ENCODE measurements at places on chromosomes 4 and X. TPM values are rescaled to one million over a fixed set of nuclear protein-coding genes. Genes with fewer than 3 reads are reported as not detected.

TMPRSS11F gene
- not detected for total RNA-seq

NUDT9 gene
- total RNA-seq: 14.3 TPM

CYBB gene
- total RNA-seq: not detected

PPP4R3C gene
- not detected for total RNA-seq

ARHGAP36 gene
- total RNA-seq: not detected

STATH gene
- not detected for total RNA-seq

ADAMTS3 gene
- 0.84 TPM for total RNA-seq
